ENCODE measurements at places on chromosomes 3 and 15.

- peak; percentile 52 for DNase-seq
These were observed 365.8 kb upstream of the MCTP2 start for GRCh38 chr15:93865586-93865985.

- peak; percentile 15 for DNase-seq
These were observed 57.0 kb downstream of the TMCC1 start for GRCh38 chr3:129836381-129837064.

DNA sequence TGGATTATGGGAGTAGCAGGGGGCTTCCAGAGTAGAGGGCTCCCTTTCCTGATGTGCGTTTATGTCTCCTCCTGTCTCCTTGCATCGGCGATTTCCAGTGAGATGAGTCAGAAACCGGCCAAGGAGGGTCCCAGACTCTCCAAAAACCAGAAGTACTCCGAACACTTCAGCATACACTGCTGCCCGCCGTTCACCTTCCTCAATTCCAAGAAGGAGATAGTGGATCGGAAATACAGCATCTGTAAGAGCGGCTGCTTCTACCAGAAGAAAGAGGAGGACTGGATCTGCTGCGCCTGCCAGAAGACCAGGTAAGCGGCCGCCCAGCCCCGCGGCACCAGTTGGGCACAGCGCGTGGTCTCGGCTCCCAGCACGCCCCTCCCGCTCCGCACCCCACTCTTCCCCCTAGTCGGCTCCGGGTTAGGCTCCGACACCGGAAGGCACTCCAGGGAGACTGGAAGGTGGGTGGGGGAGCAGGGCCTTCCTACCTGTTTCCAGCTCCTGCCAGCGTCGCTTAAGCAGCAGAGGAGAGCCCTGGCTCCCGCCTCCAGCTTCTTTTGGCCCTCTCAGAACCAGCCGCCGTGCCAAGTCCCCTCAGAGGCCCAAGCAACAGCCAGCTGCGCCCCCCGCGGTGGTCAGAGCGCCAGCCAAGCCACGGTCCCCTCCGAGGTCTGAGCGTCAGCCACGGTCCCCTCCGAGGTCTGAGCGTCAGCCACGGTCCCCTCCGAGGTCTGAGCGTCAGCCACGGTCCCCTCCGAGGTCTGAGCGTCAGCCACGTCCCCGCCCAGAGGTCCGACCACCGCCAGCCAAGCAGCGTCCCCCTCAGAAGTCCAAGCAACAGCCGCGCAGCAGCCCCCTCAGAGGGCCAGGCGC is 34.7 kb downstream of the MOBP start:
- DNase-seq: no peak

DNA sequence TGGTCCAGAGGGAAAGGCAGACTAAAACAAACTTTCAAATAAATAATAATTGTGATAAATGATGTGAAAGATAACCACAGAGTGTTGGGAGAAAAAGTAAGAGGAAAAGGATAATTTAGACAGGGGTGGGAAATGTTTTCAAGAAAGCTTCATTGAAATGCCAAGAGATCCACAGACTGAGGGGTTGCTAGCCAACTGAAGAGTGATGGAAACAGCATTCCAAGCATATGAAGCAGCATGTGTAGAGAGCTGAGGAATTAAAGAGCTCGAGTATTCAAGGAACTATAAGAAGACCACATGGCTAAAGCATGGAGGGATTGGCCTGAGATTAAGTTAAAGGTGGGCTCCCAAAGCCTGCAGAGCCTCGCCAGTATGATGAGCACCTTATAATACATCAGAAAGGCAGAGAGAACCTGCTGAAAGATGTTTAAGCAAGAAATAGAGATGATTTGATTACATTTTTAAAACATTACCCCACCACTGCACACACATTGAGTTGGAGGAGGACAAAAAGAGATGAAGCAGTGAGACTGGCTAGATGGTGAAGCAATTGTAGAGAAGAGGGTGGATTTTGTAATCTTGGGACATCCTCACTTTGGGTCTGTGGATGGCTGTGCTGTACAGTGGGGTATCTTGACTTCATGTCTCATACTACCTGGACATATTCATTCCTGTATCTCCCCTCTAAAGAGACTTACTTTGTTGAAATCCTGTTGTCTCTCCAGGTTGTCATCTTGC is 100.8 kb downstream of the STAC start:
- DNase-seq: no peak

GRCh38 chr3:46733026-46733800 is 15.5 kb upstream of the PRSS50 start:
- no peak for DNase-seq

GRCh38 chr3:195899701-195900435 is 8.5 kb downstream of the TNK2 start:
- DNase-seq: no peak
